ENCODE measurements at places on chromosomes 7 and 10.

DNA sequence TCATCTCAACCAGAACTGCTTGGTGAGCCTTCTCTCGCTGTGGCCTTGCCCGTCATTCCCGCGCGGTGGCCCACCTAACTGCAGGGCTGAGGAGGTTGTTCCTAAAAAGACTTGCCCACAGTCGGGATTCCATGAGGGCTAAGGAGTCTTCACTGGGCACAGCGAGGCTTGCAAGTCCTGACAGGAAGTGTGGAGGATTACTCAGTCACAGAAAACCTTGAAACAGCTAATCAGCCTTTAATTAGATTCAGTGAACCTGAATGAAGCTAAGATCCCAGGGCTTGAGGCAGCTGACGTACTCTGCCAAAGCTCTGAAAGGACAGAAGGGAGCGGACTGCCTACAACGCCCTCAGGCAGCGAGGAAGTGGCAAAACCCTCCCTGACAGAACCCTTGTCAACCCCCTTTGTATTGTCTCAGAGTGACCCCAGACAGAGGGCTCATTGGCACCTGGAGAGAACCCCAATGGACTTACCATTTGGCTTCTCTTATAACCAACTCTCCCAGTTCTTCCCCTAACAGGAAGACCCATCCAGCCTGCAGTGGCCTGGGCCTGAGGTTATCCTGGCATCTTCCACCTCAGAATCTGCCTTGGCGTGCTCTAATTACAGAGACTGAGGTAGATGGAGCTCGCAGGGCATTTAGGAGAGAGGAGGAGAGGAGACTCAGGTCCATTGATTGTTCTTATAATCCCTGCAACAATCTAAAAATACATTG lies 2.5 kb upstream of the LAMB4 start:
- DNase-seq: peak; percentile 98

DNA sequence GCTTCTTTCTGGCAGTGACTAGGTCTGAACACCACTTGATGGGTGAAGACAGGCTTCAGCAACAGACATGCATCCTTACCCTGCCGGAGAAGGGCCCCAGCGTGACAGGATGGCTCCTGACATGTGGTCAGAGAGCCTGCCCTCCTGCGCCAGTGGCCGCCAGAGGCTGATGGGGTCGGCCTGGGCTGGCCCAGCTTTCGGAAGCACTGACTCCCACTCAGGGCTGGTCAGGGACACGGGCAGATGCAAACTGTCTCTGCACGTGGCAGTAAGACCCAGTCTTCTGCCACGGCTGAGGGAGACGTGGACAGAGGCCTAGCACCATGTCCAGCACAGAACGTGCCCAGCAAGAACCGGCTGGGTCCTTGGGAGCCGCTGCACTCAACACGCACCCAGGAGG lies 10.2 kb downstream of the TUBGCP2 start:
- DNase-seq: no peak

DNA sequence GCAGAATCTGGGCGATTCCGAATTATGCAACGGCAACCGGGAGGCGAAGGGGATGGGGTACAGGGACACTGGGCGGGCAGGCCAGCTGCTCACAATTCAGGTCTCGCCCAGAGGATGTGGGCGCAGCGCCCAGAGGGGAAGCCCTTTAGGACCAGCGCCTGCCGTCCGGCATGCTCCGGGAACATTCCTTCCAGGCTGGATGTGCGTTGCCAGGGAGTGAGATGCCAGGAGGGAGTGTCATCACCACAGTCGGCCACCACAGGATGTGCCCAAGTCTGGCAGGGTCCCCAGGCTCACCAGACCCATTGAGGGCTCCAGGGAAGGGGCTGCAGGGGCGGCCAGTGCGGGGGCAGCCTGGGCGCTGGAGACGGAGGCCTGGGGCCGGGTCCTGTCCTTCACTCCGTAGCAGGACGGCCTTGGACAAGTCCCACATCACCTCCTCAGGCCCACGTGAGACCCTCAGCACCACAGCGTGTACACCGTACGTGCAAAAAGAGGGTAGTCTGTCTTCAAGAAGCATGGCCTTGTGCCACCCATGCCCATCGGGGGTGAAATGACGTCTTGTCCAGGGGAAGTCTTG lies 63.9 kb downstream of the FOXL3 start:
- DNase-seq: no peak

DNA sequence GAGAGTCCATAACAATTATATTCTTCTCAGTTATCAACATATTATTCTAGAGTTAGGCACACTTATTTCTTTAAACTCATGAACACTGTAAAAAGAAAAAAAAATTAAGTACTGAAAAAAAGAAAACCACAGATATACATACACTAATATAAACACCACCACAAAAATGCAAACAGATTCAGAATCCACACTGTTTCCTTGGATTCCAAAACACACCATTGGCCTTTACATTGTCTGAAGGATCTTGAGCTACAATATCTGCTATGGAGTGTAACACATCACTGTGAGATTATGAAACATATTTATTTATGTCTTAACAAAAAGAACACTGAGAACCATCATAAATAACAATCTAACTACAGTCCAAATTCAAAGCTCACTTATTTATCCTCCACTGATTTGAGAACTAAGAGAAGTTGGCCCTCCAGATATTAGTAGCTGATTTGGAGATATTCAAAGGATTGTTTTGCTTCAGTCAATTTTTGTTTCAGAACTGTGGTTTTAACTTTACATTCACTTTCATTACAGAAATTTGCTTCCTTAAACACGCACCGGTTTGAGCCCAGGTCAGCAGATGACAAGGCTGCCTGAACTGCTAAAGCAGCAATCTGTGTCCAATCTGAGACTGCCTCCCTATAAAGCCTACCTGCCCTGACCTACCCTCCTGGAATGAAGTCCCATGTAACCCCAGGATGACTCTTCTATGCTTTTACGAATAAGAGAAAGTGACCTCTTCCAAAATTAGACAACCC lies 47.0 kb upstream of the CDK1 start:
- peak; percentile 18 for DNase-seq

GRCh38 chr10:79065091-79065551 lies 3.6 kb upstream of the ZMIZ1 start:
- no peak for DNase-seq

GRCh38 chr10:15341502-15342128 lies 29.5 kb downstream of the FAM171A1 start:
- no peak for DNase-seq

DNA sequence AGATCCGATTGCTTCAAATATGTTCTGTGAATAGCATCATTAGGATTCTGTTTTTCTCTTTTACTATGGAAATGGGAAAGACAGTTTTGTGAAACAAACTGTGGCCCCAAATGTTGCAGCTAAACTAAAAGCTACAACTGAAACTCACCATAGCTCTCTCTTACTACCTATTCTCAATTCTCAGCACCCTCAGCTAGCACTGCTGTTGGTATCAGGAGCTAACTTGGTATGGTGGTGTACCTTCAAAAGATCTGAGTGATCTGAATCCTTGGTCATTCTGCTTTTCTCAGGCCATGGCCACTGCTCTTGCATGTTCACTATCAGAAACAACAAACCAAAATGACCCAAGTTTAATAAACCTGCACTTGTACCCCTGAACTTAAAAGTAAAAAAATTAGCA lies 1208.0 kb downstream of the SORCS1 start:
- no peak for DNase-seq

- no peak for DNase-seq
These were observed 155.3 kb upstream of the INHBA start for GRCh38 chr7:41858201-41858600.

All from NCI-H69 (cell line).